ENCODE measurements at places on chromosomes 6 and 20.

DNA sequence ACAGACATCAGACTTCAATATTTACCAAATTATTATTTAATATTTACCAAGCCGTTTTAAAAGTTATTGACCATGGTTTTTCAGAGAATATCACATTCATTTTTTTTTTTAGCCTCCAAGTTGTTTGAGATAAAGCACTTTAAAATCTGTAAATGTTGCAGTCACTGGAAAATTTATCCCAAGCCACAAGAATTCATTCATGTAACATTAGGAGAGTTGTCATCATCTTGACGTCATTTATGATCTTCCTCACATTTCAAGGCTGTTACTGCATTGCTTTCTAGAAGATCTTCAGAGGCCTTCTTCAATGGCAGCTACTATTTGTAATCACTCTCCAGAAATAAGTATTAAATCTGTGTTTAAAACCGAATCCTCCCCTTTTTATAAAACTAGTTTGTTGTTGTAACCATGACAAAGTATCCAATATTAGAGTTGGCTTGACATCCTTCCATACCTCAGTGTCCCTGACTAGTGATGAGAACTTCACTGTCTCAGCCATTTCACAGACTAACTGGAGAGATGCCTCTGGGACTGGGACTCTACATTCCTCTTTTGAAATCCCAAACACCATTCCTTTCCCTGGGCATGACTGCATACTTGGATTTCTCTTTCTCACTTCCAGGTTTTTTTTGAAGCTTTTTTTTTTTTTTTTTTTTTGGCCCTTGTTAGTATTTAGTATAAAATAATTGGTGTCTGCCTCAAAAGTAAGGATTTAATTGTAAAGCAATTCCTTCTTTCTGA, 100.1 kb downstream of the ZFAND3 start:
- DNase-seq, result no peak

DNA sequence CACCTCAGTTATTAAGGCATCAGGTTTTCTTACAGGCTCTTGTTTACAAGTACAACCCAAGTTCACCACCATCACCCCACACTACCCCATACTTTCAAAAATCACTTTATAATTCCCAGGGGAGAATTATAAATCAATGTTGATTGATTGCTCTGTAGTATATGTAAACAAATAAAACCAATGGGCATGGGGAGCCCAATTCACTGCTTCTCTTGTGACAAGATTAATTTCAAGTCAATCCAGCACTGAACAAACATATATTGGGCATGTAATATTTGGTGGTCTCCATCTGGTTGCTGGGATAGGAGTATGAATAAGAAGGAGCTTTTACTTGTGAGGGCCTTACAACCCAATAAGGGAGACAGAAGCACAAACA, 95.8 kb downstream of the CLVS2 start:
- DNase-seq, result no peak

DNA sequence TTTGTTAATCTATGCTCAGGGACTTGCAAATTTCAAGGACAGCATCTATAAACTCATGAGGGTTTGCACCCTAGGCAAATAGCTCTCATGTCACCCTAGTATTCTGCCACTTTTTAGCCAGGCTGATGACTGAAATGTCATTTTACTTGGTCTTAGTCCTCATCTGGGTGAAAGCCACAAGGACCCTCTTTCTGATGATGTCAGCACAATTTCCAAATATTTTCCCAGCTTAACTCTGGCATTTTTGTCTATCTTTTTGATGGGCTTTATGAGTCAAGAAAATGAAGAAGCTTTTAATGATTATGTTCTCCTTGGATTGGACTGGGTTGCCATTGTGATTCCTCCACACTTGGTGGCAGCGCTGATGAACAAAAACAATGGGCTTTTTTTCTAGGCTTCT, 420.1 kb upstream of the BTBD3 start:
- no peak for DNase-seq

DNA sequence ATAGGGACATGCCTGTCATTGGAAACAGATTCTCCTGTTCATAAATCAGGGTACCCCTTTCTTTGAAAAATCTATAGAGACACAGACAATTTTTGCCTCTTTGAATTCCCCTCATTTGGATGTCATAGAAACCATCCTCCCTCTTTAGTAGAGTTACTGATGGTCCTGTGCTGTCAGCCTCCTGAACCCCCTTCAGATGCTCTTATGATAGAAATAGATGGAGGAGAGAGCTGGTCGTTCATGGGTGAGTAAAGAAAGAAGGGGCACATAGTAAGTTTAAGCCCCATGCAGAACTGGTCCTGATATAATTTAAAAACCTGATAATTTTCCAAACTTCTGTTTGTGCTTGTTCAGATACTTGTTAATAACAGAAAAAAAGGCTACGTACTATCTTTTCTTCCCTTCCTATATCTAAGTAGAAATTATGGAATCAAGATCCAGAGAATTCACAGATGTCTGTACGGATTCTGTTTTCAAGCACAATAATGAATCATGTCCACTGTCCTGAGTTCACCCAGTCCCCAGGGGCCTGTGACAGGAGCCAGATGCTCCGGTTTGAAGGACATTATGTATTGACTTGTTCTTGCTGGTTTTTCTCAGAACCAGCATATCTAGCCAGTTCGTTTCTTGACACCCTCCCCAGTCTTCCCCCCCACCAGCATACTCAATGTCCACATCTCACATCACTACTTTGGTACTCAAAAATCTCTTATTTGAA, 78.1 kb downstream of the NCOA7 start:
- DNase-seq, result no peak

GRCh38 chr6:116536216-116536621, 9.3 kb downstream of the TRAPPC3L start:
- DNase-seq, result no peak

DNA sequence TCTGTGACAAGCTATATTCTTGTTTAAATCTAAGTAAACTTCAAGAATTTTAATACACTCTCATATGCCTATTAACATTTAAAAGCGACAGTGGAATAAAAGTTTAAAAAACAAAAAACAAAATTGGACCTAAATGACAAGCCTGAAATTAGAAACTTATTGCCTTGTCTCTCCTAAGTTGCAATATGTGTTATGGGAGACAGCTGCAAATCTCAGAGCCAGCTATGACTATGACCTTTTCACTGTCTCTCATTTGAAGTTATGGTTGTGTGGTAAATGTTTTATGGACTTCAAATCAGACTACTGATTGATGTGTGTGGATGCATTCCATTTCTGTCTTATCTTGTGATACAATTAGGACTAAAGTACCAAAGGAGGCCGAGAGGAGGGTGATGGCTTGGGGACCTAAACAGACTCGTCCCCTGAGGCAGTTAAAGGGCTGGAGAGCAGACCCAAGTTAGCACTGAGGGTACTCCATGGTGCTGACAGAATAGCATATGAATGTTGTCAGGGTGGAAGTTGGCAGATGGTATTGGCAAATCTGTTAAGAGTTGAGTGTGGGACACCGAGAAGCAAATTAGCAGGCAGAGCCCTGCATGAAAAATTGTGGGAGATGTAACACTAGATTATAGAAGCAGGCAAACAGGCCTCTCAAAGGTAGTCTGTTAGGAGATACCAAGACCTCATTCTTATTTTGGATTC, 930.1 kb upstream of the MAN1A1 start:
- no peak for DNase-seq

DNA sequence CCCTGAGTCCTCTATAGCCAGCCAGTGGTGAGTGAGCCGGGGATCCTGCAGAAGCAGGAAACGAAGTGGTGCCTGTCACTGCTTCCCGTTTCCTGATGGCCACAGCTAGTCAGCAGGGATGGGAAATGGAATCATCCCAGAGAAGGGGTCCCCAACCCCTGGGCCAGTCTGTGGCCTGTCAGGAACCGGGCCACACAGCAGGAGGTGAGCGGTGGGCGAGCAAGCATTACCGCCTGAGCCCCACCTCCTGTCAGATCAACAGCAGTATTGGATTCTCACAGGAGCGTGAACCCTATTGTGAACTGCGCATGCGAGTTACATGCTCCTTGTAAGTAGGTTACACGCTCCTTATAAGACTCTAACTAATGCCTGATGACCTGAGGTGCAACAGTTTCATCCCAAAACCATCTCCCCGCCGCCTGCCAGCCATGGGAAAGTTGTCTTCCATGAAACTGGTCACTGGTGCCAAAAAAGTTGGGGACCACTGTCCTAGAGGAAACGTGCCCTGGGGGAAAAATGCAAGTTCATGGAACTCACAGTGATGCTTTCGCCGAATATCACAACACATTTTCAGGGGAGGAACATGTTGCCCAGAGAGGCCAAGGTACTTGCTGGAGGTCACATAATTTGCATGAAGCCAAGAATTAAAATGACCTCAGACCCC, 113.8 kb downstream of the JPH2 start:
- DNase-seq, result no peak

DNA sequence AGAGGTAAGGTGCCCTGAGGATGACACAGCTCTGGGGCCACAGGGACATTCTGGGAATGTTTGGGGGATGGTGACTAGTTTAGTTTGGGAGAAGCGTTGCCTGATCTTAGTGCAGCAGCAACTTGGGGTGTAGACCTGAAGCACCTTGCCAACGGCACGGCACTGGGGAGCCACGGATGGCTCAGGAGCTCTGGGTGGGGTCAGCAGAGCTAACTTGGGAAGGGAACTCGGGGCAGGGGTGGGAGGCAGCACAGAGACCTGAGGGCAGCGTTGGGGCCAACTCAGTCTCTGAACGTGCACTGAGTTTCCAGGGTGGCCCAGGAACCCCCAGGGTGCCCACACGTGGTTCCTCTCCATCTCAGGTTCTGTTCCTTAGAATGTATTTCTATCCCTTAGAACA, 14.9 kb downstream of the THBS2 start:
- DNase-seq, result no peak

- DNase-seq, result no peak
Measured at GRCh38 chr6:52361414-52361944, 472 bp upstream of the PAQR8 start.

GRCh38 chr6:155310596-155310995, 3.7 kb downstream of the TFB1M start:
- no peak for DNase-seq

- DNase-seq, result no peak
Measured at GRCh38 chr6:8829796-8830195, 394.5 kb upstream of the SLC35B3 start.

GRCh38 chr6:56416247-56416646, 168.9 kb upstream of the COL21A1 start:
- no peak for DNase-seq

- no peak for DNase-seq
Measured at GRCh38 chr6:125310994-125311649, 9.4 kb upstream of the HDDC2 start.

DNA sequence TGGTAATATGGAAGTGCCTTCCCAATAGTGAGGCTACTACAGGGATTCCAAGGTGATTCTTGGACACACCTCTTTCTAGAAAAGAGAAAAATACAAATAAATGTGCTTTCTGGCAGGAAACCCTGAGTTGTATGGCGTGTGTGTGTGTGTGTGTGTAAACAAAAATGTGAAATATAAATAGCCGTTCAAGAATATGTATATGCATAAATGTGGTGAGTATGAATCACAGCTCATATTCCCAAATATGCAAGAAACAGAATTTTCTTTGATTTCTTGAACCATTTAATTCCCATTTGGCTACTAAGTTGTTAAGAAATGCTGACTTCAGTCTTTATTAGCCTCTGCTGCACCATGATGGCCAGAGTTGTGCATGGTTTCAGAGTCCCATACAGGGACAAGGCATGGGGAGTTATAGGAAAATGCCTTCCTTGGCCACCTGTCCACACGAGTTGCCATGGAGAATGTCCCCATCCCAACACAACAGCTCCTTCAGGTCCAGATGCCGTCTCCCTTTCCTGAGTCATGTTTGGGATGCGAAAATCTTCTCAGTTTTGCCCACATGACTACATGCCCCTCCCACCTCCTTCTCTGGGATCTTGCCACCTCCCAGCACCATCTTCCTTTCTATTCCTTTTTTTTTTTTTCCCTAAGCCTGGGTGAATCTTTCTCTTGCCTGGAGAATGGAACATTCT, 312.4 kb upstream of the ECI2 start:
- no peak for DNase-seq

DNA sequence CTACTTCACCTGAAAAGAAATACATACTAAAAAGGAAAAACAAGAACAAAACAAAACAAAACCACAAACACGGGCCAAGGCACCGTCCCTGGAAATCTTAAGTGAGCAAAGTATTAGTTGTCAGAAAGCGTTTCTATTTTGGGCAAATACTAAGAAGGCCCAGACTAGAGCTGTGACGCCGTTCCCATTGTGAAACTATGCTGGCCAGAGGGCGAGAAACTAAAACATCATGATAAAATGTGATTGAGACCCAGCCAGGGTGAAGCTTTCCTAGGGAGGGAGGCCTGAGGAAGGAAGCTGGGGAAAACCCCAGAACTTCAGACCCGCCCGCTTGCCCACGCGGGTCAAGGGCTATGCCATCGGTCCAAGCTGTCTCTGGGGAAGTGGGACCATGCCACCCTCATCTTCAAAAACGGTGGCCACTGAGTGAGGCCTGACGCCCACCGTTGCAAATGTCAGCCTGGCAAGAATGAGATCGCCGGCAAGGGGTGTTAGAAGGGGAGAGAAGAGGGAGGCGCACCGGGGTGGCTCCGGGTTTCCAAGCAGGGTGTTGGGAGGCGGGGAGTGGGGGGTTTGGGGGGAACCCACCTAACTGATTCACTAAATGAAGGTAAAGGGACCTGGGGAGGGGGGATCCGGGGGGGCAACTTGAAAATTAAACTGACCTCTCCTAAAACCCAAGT, 1950.9 kb upstream of the DEFB115 start:
- no peak for DNase-seq

GRCh38 chr6:53014063-53014462, 19.0 kb upstream of the GSTA4 start:
- DNase-seq, result no peak

- DNase-seq, result no peak
Measured at GRCh38 chr6:82785206-82785605, 280.4 kb downstream of the UBE3D start.

- DNase-seq, result no peak
Measured at GRCh38 chr6:129507846-129508245, 202.1 kb downstream of the ARHGAP18 start.

DNA sequence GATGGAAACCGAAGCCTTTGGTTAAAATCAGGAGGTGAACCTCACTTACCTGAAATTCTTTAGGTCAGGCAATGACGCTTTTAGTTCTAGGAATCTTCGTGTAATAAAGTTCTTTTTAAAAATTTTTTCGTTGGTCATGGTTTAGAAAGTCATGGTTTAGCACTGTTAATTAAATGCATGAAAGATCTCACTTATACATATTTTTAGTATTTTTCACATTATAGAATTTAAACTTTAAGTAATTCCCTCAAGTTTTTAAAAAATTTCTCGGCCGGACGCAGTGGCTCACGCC, 1.1 kb downstream of the DSE start:
- no peak for DNase-seq

- DNase-seq, result no peak
Measured at GRCh38 chr6:4649728-4650127, 126.5 kb upstream of the CDYL start.

All from activated naive CD8-positive, alpha-beta T cell treated with anti-CD3 and anti-CD28 coated beads, Interleukin-2, amount 50 U/mL, for 16 hours (primary cell).